Inflammatory macrophage treated with lipopolysaccharide for 4 hours (primary cell): ENCODE measurements at places on chromosomes 4 and X.
A peak's percentile ranks its signal among the peaks of the same experiment; 100 is the strongest.

DNA sequence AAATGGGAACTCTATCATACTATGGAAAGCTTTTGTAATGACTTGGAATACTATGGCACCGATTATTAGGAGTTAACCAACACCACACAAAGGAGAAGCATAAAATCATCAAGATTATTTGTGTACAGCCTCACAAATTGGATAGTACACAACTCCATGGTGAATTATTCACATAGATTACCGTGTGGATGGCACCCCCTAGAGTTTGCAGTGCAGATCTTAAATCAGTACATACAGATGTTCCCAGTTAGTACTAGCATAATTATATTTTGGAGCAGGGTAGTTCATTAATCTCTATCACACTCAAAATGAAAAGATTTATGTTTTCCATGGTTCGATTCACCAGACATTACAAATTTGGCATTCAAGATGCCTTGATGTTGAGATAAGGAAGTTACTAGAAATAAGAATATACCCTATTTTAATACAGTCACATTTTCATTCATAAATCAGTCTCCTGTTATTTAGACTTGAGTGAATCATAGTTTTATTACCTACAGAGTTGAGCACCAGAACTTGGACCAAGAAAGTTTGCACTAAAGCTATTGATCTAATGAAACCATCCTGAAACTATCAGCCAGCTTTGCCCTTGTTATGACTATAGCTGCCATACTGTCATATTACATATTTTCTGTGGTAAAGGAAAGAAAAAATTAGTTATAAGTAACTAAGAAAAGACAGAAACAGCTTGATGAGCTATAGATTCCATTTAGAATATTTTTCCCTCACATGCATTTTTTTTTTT is 531.8 kb downstream of the GLUD2 start:
- DNase-seq, result peak; percentile 0

- no peak for DNase-seq
Measured at GRCh38 chrX:97030463-97030862, 146.8 kb downstream of the RPA4 start.

- DNase-seq, result peak; percentile 54
Measured at GRCh38 chr4:184825141-184825895, 450 bp downstream of the ACSL1 start.

- DNase-seq, result no peak
Measured at GRCh38 chrX:153884590-153884989, 1.4 kb downstream of the L1CAM start.

GRCh38 chr4:94544811-94545210 is 93.1 kb downstream of the PDLIM5 start:
- no peak for DNase-seq

DNA sequence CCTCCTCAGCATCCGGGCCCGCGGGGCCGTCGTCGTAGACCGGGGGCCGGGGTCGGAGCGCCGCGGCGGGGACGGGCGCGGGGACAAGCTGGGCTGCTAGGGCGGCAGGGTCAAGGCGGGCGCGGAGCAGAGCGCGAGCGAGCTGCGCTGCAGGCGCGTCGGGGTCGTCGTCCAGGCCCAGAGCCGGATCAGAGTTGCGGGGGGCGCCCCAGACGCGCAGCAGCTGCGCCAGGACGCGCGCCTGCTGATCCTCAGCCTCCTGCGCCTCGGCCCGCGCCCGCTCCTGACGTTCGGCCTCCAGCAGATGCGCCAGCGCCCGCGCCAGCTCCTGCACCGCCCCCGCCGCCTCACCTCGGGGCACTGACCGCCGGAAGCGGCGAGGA is 3.5 kb downstream of the PCSK1N start:
- DNase-seq, result no peak

DNA sequence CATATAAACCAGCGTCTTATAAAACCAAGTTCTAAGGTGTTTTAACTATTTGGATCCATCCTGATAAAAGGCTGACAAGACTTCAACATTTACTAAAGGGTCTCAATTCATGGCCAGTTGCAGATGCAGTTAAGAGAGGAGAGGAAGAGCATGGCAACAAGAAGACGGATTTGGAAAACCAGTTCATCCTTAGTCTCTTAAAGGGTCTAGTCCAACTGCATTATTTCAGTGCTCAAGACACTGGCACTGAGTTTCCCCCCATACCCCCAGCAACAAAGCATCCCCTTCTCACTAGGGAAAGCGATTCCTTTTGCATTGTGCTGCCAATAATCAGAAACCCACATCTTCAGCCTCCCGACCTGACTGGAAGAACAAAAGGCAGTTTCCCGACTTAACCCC is 90.3 kb upstream of the TFDP3 start:
- no peak for DNase-seq

DNA sequence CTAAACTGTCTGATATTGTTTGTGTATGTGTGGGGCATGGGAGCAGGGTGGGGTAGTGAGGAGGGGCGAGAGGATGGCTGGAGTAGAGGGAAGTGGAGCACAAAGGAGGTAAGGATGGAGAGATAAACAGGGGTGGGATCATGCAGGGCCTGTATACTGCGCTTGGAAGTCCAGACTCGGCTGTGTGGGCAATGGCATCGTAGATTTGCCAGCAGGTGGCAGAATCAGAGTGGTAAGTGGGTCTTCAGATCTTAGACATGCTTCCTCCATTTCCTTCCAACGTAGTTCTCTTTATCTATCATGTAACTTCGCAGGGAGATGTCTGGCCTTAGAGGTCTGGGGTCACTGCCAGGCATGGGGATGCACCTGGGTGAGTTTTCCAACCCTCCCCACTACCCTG is 155.5 kb downstream of the PDGFRA start:
- DNase-seq, result peak; percentile 17
